H9 (cell line): ENCODE measurements at places on chromosomes 4 and X.

DNA sequence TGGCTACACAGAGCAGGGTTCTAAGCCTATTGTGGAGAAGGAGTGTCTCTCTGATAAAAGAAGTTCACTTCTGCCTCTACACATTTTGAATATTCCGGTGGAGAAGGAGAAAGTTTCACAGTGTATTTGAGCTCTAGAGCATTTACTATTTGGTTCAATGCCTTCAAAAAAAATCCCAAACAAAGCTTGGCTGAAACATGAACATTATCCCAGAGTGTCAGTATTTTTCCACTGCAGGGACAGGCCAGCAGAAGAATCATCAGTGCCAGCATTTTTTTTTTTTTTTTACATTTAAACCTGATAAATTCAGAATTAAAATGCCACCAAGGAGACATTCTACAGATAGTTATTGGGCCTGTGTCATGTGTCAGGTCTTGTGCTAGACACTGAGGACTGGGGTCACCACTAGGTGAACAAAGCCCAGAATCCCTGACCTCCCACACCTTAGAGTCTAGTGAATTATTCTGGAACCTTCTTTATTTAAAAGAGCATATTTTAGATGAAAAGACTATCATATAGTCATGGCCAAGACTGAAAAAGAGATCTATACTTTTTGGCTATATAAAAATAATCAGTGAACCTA is 48.0 kb upstream of the NAP1L5 start:
- DNase-seq = no peak

DNA sequence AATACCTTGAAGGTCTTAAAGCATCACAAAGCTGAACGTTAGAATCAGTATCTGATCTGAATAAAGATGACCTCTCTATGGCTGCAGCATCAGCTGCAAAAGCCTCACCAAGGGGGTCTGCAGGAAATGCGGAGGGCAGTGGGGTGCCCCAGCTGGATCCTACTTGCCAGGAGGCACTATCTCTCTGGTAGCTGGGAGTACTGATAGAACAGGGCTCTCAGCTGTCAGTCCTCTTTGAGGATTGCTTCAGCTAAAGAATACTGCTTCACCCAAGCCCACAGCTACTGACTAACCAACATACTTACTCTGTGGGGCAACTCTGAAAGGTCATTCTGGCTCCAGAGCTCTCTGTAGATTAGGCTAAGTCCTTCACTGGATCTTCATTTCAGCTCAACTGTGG is 112.5 kb upstream of the ZFP42 start:
- no peak for DNase-seq

DNA sequence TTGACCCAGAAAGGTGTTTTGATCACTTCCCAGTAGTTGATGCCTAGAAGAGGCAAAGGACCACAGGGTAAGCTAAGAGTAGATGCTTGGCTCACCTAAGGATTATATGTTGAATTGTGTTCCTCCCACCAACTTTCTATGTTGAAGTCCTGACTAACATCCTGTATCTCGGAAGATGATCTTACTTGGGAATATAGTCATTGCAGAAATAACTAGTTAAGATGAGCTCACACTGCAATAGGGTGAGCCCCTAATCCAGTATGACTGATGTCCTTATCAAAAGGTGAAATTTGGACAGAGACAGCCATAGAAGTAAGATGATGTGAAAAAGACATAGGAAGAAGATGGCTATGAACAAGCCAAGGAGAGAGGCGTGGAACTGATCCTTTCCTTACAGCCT is 3.3 kb upstream of the HMGB2 start:
- no peak for DNase-seq

DNA sequence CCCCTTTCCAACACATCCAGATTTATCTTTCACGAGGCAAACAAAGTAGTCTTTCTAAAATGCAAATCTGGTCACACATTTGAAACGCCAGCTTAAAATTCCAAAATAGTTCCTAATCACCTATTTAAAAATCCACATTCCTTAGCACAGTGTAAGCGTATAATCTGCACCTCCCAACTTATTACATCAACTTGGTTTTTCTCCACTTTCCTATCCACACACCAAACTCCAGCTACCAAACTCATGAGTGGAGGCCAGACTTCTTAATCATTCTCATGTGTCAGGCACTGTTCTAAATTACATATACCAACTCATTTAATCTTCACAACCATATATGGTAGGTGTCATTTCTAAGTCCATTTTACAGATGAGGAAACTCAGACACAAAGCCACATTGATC is 33.8 kb downstream of the ENOX2 start:
- no peak for DNase-seq

GRCh38 chrX:150236327-150236726 is 126.8 kb upstream of the MAMLD1 start:
- no peak for DNase-seq

GRCh38 chr4:129453524-129454200 is 357.7 kb downstream of the C4orf33 start:
- DNase-seq = no peak

DNA sequence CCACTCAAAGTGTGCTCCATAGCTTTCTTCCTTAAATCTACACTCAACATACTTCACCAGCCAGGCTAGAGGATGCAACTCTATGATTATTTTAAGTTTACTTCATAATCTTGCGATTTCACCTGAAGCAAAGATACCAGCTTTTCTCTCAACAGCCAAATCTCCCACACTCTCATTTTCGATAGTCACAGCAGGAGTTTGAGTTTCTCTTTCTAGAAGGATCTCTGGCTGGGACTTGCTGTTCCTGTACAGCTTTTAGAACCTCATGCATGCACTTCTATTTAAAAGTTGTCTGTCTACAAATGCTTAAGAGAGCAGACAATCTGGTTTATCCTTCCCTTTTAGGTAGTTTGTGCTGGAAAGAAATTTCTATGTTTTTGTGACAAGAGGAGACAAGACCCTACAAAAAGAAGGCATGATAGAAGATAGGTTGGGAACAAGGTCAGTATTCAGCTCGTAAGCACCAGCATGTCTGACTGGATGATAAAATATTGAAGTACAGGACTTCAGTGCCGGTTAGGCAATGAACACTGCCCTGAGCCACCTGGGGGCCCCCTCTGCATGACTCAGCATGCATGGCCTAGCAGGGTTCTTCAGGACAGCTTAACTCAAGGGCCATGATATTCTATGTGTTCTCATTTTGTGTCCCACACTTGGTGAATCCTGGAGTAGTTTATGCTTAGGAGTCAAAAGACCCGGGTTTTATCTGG is 65.6 kb downstream of the ATXN3L start:
- DNase-seq = no peak

DNA sequence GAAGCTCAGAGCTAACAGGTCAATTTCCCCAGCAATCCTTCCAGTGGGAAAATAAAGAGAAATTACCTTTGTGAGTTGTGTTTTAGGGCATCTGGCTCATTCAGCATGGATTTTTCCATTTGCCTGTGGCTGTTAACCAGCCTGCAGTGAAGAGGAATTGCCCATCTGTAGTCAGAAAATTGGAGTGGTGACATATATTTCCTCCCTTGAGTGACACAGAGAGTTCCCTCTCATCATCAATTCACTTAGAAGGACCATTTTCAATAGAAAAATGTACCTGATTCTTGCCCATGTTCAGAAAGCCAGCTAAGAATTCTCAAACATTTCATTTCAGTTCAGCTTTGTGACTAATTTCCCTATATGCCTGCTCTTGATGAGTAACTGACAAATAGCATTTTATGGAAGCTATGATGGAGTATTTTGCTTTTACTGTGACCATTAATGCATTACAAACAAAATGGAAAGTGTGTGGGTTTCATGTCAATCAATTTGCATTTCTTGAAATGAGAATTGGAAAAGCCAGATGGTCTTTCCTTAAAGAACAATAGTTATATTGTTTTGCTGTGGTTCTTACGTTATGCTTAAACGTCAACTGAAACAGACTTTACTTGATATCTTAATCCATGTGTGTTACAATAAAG is 155.8 kb downstream of the NWD2 start:
- no peak for DNase-seq

- DNase-seq = no peak
Measured at GRCh38 chr4:83082777-83083176, 31.8 kb downstream of the PLAC8 start.
